Stimulated activated CD8-positive, alpha-beta memory T cell treated with anti-CD3 and anti-CD28 coated beads, Interleukin-15, amount 100 ng/mL, for 4 hours (primary cell): ENCODE measurements at places on chromosomes 13 and 19.

GRCh38 chr13:80860845-80861244, 519.9 kb upstream of the SPRY2 start:
- DNase-seq: no peak

GRCh38 chr19:33406521-33407139, 33.1 kb downstream of the CEBPG start:
- DNase-seq: peak; percentile 34

GRCh38 chr13:88456151-88456550, 785.0 kb downstream of the SLITRK5 start:
- DNase-seq: no peak

DNA sequence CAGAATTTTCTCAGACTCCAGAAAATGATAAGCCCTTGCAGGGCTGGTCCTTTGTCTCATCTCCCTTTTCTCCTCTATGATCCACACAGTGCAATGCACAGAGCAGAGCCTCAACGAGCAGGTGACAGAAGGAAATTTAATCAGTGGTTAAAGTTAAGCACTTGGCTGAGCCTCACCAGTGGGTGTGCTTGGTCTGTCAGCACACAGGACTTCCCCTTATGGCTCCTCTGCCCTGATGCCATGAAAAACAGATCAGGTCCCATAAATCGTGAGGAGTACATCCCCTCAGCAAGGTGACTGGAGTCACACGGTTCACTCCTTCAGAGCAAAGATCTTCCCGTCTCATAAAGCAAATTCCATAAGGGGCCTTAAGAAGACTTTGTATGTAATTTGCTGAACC, 818.2 kb downstream of the UQCRFS1 start:
- DNase-seq: no peak

GRCh38 chr19:10862561-10863106, 8.7 kb upstream of the CARM1 start:
- no peak for DNase-seq

DNA sequence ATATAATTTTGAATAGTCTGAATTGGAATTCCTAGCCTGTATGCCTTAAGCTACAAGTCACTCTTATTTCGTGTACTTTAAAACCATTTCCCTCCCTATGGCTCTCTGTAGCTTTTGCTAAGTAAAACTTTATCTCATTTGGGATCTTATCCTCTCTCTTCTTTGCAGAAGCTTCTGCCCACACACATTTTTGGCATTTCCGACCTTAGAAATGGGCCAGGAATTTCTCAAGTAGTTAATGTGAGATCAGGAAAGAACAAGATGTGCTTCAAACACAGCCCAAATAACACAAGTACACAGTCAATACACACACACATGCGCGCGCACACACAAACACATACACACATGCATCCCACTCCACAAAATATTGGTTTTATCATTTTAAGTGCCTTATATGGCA, 931.0 kb upstream of the MIR17HG start:
- DNase-seq: no peak

DNA sequence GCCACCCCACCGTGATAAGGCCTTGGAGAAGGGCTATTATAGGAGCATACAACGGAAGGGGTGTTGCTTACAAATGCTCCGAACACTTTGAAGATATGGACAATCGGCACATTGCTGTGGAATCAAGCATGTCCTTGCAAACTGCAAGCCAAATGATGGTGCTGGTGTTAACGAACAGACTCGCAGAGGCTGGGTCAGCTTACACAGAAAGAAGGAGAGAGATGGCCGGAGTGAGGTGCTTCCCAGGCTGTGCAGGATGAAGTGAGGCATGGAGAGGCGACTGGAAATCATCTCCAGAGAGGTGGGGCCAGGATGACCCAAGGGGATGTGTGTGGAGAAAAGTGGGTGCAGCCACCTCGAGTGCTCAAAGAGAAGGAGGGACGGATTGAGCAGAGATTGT, 42.2 kb downstream of the HSPH1 start:
- DNase-seq: no peak

DNA sequence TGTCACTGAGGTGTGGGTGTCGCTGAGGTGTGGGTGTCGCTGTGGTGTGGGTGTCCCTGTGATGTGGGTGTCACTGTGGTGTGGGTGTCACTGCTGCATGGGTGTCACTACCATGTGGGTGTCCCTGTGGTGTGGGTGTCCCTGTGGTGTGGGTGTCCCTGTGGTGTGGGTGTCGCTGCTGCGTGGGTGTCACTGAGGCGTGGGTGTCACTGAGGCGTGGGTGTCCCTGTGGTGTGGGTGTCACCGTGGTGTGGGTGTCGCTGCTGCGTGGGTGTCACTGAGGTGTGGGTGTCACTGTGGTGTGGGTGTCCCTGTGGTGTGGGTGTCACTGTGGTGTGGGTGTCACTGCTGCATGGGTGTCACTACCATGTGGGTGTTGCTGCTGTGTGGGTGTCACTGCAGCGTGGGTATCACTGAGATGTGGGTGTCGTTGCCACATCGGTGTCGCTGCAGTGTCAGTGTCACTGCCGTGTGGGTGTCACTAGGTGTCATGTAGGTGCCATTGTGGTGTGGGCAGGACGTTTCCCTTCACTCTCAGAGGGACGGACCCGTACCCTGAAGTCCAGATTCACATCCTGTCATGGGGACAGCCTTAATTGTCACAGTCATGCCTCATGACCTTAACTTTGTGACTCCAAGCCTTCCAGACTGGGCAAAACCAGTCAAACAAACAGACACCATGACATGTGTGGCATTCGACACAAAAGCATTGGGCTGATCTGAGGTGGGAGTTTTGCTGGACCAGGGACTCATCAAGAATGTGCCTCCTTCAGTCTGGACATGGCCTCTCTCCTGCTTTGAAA, 12.7 kb upstream of the GAS6 start:
- DNase-seq: no peak

GRCh38 chr13:79226250-79226649, 179.8 kb downstream of the RBM26 start:
- no peak for DNase-seq

GRCh38 chr13:93244141-93244917, 17.7 kb downstream of the GPC6 start:
- no peak for DNase-seq

DNA sequence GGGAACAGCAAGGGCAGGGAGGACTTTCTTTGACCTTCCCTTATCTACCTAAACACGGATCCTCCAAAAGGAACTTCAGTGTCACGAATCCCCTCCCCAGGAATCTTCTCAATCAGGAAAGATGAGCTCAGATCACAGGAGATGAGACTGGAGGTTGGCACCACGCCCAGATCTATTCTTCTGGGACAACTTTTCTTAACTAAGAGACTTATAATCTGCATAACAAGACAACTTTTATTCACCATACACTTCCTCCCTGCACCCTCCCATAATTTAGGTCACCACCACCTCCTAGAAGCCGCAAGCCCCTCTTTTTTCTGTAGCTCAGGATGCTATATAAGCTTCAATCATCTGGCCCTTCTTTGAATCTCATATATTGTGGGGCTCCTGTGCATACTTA, 19.2 kb upstream of the AKT2 start:
- DNase-seq: no peak

GRCh38 chr19:49339301-49340068, 4.3 kb downstream of the CD37 start:
- DNase-seq: no peak

- no peak for DNase-seq
Measured at GRCh38 chr19:2255982-2256685, at the start of gene JSRP1. Gene JSRP1 (minus strand): TSS chr19:2256417. CDS start chr19:2255314, 1,103 bp downstream.

DNA sequence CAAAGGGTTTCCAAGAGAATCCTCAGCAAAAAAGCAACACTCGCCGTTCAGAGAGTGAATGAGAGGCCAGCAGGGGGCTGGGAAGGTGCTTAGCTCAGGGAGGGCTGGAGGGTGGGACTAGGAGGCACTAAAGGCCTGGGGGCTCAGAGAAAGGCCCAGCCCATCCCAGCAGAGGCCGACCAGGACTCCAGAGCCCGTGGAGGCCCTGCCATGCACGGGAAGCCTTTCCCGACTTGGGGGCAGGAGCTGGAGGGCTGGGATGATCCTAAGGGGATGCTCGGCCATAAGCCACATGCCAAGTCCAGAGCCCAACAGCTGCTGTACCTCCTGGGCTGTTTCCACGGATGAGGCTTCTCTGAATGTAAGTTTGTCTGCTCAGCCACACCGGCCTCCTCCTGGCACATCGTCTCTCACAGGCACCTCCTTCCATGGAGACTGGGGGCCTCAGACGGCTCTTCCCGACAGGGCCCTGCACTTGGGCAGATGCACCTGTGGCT, 19.5 kb downstream of the RASA3 start:
- no peak for DNase-seq

DNA sequence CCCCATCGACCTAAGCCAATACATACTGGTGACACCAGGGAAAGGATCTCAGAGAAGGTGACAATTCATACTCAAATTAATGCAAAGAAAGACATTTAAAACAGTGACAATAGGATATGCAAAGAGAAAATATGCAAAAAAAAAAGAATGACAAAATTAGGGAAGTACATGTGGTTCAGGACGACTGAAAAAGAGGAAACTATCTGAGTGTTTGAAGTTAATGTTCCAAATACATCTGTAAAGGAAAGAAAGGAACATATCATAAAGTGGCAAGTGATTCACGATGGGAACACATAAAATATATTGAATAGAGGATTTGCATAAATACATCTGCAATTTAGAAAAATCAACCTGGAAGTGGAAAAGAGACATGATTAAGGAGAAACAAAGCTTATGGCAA, 441.4 kb downstream of the SLITRK5 start:
- no peak for DNase-seq

GRCh38 chr13:98766697-98767096, 14.2 kb upstream of the SLC15A1 start:
- DNase-seq: no peak

GRCh38 chr19:41324921-41325639, 15.1 kb downstream of the CCDC97 start:
- DNase-seq: no peak

DNA sequence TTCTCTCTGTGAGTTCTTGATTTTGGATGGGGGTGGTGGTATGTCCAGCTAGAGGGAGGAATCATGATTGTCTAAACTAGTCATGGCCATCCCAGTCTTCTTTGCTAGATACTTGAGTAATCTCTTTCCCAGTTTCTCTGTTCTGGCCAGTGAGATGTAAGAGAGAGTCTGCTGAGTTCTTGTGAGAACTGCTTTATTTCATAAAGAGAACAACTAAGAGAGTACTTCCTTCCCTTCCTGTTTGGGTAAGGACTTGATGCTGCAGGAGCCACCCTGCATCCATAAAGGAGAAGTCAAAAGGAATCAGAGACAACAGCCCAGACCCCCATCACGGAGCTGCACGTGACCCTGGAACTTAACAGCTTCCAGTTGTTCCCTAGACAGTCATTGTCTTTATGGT, 3.0 kb upstream of the RASL11A start:
- no peak for DNase-seq

DNA sequence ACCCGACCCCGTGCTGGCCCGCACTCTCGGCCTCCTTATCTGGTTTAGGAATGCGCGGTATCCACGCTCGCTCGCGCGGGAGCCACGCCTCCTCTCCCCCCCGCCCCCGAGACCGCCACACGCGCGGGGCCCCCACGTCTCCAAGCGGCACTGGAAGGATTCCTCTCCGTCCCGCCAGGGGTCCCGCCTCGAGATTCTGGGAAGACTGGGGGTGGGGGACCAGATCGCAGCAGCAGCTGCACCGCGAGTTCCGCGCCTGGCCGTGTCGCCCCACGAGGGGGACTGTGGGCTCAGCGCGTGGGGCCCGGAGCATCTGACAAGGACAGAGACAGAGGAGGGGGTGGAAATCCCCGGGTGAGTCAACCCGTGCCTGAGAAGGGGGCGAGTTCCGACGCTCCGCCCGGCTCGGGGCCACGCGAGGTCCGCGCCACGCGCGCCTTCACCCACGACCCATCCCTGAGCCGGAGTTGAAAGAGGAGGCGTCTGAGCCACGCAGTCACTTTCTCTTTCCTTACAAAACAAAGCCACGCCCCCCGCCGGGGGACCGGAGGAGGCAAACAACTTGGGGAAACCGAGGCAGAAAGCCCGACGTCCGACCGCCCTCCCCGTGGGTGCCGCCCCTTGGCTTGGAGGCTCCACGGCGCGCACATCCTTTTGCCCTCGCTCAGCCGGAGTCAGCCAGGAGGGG, 814 bp downstream of the S1PR2 start:
- peak; percentile 70 for DNase-seq

GRCh38 chr19:5578097-5578846, 10.5 kb upstream of the TINCR start:
- peak; percentile 31 for DNase-seq

GRCh38 chr13:51523082-51523518, 61.2 kb upstream of the WDFY2 start:
- no peak for DNase-seq

DNA sequence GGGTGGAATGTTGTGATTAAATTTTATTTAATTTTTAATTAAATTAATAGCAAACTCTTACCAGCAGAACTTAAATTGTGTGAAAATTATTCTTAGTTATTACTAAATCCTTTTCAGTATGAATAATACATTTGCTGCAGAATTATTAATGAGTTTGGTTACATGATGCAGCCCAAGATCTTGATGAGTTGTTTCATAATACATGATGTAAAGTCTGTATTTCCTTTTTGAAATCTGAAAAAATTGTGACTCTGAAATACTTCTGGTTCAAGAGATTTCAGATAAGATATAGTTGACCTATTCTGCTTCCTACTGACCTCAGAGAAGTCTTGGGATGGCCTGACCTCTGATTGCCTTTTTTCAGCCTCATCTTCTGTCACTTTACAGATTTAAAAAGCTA, 11.1 kb downstream of the SAE1 start:
- no peak for DNase-seq
